ENCODE measurements at places on chromosomes 16 and 17.

- H3K27me3 ChIP-seq: no peaks in the 10 kb centered on the region
- no peak overlapping the region for H3K4me3 ChIP-seq
- DNase-seq: no peak
- H3K36me3 ChIP-seq: peaks cover 73% of the 10 kb centered on the region
- H3K27ac ChIP-seq: no peak overlapping the region
Observed at GRCh38 chr17:82439194-82439828, 11.2 kb downstream of the CYBC1 start.

GRCh38 chr16:89246383-89246902 is 28.9 kb downstream of the ZNF778 start:
- peak overlapping the region; percentile 54 for H3K4me3 ChIP-seq
- DNase-seq: no peak
- no peak overlapping the region for H3K27ac ChIP-seq
- H3K4me1 ChIP-seq: peaks cover 23% of the 10 kb centered on the region
- no peaks in the 10 kb centered on the region for H3K27me3 ChIP-seq
- H3K36me3 ChIP-seq: no peaks in the 10 kb centered on the region

DNA sequence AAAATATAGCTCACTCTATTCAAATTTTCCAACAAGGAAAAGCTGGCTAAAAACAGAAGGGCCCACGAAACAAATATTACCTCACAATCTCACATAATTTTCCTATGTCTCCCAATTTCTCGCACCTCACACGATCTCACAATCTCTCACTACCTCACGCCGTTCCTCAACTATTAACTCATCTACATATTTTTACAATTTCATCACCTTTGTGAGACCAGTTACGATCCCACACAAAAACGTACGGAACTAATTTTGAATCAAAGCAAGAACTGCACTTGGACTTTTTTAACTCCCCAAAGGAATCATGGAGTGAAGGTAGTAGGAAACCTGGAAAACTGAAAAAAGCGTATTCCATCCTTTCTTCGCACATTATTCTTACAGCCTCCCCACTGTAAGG is 1.1 kb downstream of the CBX1 start:
- peaks cover 48% of the 10 kb centered on the region for H3K4me1 ChIP-seq
- no peak overlapping the region for H3K27ac ChIP-seq
- H3K36me3 ChIP-seq: no peaks in the 10 kb centered on the region
- DNase-seq: peak; percentile 21
- H3K27me3 ChIP-seq: no peaks in the 10 kb centered on the region

- no peak overlapping the region for H3K27ac ChIP-seq
- no peaks in the 10 kb centered on the region for H3K36me3 ChIP-seq
- no peaks in the 10 kb centered on the region for H3K27me3 ChIP-seq
Observed at GRCh38 chr17:6045621-6046357, 24.4 kb upstream of the WSCD1 start.

DNA sequence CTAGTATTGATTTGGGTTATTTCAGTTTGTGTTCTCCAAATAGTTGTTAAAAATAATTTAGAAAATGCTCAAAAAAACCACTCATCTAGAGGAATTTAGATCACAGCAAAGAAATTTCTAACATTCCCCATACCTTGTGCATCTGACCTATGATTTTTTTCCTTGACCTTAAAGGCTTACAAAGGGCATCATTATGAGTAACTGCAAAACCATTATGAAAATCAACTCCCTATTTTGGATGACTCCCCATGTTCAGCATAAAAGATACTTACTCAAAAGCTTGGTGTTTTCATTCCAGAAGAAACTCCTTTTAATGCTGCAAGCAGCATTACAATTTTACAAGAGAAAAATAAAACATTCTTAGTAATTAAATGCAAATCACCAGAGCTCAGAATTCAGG is 83.2 kb downstream of the GRIN2A start:
- H3K27ac ChIP-seq: no peak overlapping the region
- no peaks in the 10 kb centered on the region for H3K27me3 ChIP-seq
- H3K4me1 ChIP-seq: peaks cover 9% of the 10 kb centered on the region
- no peaks in the 10 kb centered on the region for H3K36me3 ChIP-seq
- H3K4me3 ChIP-seq: no peak overlapping the region

DNA sequence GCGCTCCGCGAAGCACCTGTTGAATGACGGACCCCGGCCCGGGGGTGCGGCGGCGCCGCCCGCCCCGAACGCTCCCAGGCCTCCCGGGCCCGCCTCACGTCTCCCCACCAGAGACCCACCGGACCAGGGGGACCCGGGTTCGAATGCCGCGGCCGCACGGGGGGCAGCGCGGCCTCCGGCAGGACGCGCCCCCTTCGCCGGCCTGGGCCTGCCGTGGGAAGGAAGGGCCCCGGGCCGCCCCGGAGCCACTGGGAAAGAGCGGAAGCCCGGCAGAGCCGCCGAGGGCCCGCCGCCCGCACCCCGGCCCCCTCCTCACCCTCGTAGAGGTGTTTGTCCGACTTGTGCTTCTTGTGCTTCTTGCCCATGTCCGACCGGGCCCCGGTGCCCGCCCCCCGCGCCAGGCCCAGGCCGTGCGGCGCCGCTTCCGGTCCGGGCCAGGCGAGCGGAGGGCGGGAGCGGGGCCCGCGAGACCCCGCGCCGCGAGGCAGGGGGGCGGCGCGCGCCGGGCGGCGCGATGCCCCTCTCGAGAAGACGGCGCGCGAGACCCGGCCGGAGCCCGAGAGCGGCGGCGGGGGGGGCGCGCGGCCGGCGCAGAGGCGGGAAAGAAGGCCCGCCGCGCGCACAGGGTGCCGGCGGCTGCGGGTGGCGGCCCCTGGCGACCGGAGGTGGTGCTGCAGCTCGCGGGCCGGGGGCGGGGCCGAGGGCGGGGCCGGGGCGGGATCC is at the start of gene BRD7:
Gene BRD7, minus strand, starts transcription at position 579 of the 723 bp plus-strand sequence. Its CDS starts 214 bp downstream, at position 365.
- H3K27me3 ChIP-seq: no peaks in the 10 kb centered on the region
- H3K4me1 ChIP-seq: peaks cover 58% of the 10 kb centered on the region
- peak; percentile 66 for DNase-seq
- peaks cover 24% of the 10 kb centered on the region for H3K36me3 ChIP-seq
- H3K4me3 ChIP-seq: peak within 1 kb of the TSS; percentile 98

DNA sequence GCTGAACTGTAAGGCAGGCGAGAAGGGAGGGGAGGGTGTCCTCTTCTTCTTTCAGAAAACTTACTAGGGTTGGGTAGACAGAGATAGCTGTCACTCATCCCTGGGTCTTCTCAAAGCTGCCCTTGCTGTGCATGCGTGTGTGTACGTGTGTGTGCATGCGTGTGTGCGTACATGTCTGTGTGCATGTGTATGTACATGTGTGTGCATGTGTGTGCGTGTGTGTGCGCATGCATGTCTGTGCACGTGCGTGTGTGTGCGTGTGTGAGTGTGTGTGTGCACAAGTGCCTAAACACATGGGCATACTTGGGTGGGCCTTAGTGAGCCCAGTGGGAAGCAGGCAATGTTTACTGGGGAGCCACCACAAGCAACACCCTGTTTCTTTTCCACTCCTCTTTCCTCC is 154.8 kb upstream of the TNRC6C start:
- no peaks in the 10 kb centered on the region for H3K36me3 ChIP-seq
- peaks cover 6% of the 10 kb centered on the region for H3K4me1 ChIP-seq
- H3K27ac ChIP-seq: no peak overlapping the region
- peaks cover 11% of the 10 kb centered on the region for H3K27me3 ChIP-seq
- no peak overlapping the region for H3K4me3 ChIP-seq
- DNase-seq: no peak

- H3K4me3 ChIP-seq: no peak overlapping the region
- no peak for DNase-seq
- H3K27me3 ChIP-seq: no peaks in the 10 kb centered on the region
- no peak overlapping the region for H3K27ac ChIP-seq
- peaks cover 18% of the 10 kb centered on the region for H3K4me1 ChIP-seq
- H3K36me3 ChIP-seq: no peaks in the 10 kb centered on the region
Observed at GRCh38 chr16:85843471-85844168, 44.1 kb downstream of the COX4I1 start.

DNA sequence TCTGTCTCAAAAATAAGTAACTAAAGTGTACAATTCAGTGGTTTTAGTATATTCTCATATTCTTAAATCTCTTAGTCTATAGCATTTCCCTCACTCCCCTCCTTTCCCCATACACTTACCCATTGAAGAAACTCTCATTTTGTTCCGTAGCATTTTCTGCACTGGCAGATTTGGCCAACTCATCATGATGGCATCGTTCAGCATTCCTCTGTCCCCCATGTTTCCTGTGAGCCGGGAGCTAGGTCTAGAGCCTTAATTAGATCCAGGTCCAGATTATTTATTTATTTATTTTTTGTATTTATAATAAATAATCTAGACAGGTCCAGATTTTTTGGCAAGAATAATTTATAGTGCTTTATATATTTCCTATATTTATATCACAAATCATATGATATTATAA is 31.0 kb downstream of the HEATR3 start:
- DNase-seq: no peak
- H3K4me1 ChIP-seq: no peaks in the 10 kb centered on the region
- H3K4me3 ChIP-seq: no peak overlapping the region
- peaks cover 63% of the 10 kb centered on the region for H3K36me3 ChIP-seq

DNA sequence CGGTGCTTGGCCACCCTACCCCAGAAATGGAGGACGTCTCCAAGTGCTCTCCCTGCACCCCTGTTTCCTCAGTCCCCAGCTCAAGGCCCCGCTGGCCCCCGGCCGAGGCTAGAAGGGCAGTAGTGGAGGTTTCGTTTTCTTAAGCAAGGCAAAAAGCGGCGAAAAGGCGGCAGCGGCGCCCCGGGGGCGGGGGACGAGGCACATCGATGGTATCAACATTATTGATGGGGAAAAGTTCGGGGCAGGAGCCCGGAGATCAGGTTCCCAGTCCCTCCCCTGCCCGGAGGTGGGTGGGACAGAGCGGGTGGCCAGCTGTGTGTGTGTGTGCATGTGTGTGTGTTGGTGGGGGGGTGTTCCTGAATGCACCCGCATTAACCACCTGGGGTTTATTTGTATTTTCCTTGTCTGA is 4.1 kb upstream of the SALL1 start:
- no peak for DNase-seq
- H3K27ac ChIP-seq: peak overlapping the region; percentile 37
- peak overlapping the region; percentile 27 for H3K4me3 ChIP-seq
- H3K36me3 ChIP-seq: no peaks in the 10 kb centered on the region
- peaks cover 41% of the 10 kb centered on the region for H3K4me1 ChIP-seq
